C1 segment of cervical spinal cord (tissue), 14 donors: ENCODE measurements at places on chromosomes 12 and 14.

- DNase-seq = no peak
These were observed 154.9 kb upstream of the KRR1 start for GRCh38 chr12:75666126-75666938.

GRCh38 chr14:104362761-104363605 lies 216.6 kb upstream of the C14orf180 start:
- DNase-seq = no peak

- no peak for DNase-seq
These were observed 13.0 kb downstream of the KANSL2 start for GRCh38 chr12:48668996-48669395.

GRCh38 chr12:103016381-103016780 lies 58.9 kb downstream of the ASCL1 start:
- no peak for DNase-seq

GRCh38 chr12:31337952-31338351 lies 12.0 kb upstream of the SINHCAF start:
- no peak for DNase-seq

DNA sequence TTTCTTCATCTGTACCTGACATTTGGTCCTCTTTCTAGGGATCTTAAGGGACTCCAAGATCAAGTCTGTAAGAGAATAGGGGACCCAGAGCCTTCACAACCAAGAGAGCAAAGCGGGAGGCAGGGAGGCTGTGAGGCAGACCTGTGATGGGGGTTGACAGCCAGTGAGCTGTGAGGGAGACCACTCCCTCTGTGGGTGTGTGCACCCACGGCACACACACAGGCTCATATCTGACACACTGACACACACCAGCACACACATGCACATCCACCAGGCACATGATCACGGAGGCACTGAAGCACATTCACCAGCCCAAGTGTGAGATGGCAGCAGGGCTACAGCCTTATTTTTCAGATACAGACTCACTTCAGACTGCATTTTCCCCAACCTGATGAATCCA lies 55.2 kb downstream of the SPTB start:
- DNase-seq = no peak

DNA sequence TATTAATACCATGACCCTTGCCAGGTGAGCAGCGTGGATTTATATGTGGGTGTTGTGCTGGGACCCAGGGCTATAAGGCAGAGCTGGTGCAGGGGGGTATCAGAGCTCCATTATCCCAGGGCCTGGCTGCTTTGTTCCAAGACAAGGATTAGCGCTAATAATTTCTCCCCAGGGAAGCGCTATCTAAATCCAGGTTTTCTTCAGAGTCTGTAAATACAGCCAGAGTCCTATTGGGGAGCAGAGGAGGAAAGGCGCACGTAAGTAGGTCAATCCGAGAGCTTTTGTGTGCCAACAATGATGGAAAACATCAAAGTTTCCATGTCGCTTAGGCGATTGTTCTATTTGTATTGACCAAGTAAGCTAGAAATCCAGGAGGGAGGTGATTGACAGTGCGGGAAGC lies 1009.7 kb downstream of the VRK1 start:
- DNase-seq = no peak

DNA sequence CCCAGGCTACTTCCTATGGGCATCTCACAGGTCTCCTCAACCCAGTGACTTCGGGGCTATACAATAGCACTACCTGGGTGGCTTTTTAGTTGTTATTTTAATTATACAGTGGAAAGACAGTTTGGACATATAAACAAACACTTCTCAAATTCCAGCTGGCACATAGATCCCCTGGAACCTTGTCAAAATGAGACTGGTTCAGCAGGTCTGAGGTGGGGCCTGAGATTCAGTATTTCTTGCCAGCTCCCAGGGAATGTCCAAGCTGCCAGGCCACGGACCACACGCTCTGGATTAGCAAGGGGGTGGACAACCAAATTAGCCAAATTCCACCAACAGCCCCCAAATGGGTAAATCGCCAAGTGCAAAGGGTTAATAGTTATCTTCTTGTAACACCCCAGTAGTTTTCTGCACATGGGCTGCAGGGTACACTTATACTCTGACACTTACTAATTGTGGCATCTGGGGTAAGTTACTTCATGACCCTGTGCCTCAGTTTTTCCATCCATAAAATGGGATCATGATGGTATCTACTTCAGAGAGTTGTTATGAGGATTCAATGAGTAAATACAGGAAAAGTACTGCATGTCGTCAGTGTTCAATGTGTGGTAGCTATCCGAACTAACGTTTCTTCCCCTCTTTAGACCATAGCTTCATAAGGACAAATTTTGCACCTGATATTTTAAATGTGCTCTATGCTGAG lies 789.4 kb upstream of the TBX3 start:
- DNase-seq = no peak

DNA sequence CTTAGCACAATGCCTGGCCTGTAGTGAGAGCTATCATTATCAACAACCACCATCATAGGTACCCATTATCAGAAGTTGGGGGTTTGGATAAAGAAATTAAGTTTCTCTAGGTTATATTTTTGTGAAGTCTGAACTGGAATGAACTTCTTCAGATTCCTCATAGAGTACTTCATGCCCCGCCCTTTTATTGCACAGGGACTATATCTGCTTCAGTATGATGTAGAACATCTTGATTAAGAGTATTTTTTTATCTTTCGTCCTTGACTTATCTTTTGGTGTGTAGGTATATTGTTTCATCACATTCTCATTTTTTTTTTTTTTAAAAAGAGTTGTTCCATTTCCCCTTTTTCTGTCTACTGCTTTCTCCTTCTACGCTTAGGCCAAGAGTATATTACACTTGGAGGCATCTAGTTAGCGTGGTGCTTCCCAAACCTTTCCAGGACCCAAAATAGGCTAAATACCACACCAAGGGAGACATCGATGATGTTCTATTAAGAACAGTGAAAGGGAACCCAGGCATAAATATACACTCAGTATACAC lies 467.5 kb downstream of the ZFP36L1 start:
- DNase-seq = no peak

DNA sequence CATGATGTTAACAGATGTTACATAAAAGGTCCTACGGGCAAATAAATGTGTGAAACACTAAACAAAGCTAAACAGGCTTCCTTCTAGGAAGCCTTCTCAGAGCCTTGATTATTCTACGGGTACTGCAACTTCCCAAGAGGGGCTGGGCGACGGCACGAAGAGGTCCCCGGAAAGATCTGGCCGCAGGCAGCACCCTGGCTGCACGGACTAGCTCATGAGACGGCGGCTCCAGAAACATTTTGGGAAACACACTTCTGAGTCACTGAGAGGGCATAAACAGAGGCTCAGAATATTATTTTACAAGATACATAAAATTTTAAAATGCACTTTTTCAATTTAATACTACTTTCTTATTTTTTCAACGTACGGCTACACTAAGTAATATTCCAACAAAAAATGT lies 19.4 kb downstream of the STX2 start:
- DNase-seq = no peak

DNA sequence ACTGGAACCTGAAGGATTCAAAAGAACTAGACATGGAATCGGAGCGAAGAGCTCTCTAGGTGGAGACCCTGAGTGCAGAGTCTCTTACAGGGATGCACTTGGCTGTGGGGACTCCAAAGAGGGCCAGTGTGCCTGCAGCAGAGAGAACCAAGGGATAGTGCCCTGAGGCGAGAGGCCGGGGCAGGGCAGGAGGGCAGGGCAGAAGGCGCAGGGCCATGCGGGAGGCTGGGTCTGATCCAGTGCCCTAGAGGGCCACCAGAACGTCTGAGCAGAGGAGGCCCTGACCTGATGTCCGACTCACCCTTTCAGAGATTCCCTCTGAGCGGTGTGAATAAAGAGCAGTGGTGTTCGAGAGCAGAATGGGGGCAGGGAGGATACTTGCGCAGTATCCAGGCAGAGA lies 205.4 kb upstream of the FKBP4 start:
- no peak for DNase-seq

- DNase-seq = no peak
These were observed 47.2 kb upstream of the PLEKHG3 start for GRCh38 chr14:64656986-64657385.

DNA sequence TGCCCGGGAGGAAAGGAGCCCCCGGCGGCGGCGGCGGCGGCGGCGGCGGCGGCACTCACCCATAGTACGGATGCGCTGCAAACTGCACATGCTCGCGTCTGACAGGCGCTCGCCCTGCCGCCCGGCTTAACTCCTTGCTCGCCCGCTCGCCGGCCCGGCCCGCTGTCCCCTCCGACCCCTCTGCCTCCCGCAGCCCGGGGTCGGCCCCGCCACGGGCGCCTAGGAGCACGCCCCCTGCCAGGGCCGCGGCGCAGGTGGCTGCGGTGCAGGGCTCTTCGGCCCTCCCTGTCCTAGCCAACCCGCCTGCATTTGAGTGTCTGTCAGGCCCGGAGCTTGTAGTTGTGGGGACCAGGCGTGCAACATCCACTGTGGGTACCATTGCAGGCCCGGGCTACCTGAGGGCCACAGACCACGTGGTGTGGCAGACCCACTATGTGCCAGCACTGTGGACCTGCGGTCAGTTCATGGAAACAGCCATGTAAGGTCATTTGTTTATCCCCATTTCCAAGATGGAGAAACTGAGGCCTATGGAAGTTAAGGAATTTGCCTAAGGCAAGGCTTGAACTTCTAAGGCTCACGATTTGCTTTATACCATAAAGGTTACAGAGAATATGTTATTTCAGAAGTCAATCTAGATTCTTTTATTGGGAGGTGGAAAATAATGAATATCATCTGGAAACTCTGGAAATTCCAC lies 17.6 kb upstream of the PLEKHH1 start:
- DNase-seq = no peak

DNA sequence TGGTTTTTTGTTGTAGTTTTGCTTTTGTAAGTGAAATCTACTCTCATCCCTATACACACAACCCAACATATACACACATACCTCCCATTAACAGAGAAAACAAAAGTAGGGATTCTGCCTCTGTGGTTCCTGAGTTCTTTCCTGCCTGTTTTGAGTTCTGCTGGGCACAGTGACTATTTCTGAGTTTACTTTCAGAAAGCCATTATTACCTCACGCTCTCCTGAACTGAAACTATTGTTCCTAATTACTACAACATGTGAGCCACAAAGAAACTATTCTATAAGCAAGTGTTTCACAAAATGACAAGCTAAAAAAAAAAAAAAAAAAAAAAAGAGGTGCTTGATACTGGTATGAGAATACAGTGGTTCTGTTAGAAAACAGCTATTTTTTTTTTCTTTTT lies 110.9 kb downstream of the ALG10B start:
- DNase-seq = no peak

- no peak for DNase-seq
These were observed 12.3 kb downstream of the CAPS2 start for GRCh38 chr12:75317784-75318183.

- no peak for DNase-seq
These were observed 85.3 kb downstream of the GRIN2B start for GRCh38 chr12:13896063-13896626.

DNA sequence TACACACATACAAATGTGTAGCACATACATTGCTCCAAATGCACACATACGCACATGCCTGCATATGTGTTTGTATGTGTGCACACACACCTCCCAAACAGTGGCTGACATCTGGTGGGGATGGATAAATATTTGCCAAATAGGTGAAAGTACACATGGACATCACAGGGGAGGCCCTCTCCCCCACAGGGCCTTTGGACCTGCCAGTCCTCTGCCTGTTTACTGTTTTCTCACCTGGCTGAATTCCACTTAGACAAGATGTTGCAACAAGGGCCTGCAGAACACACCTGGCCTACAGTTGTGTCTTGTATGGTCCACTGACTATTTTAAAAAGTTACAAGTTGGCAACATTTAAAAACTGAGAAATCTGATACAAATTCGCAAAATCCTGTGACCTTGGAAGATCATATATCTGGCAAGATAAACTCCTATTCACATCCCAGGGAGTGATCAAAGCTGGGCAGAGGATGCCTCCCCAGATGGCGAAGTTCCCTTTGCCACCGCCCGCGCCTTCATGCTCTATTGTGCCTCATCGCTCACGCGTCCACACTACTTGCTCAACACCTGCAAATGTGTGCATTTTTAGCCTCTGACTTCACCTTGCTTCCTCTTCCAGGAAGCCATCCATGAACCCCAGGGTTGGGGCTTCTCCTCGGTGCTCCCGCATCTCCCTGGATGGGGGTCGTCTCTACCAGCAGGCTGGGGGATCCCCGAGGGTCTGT lies 118.4 kb upstream of the FZD10 start:
- no peak for DNase-seq

DNA sequence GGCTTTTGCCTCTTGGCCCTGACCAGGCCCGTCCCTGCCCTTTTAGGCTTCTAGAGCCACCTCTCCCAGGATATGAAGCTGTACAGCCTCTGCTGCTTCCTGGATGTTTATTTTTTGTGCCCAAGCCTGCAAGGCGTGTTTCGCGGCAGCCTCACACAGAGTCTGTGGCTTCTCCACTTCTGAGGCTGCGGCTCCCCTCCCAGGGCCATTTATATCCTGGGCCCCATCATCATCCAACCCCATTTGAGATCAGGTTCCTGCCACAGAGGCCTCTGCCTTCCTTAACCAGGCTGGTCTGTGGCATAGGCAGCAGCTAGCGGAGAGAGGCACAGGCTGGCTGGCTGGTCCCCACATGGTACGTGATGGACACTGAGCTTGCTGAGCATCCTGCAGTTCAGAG lies 114.1 kb upstream of the PWP1 start:
- DNase-seq = no peak

GRCh38 chr12:91702843-91703425 lies 442.7 kb downstream of the BTG1 start:
- DNase-seq = no peak

DNA sequence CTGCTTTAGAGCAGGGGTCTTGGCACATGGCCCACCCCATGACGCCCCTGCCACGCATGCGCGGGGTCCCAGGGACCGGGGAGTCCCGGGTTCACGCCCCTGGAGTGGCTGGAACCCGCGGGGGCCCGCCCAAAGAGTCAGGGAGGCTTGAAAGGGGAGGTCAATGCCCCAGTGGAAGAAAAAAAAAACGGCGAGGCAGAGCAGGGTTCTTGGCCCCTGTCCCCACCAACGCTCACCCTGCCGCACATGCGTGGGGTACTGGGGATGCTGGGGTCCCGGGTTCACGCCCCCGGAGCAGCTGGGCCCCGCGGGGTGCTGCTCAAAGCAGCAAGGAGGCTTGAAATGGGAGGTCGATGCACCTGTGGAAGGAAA lies 319.1 kb downstream of the ALG10 start:
- DNase-seq = no peak

GRCh38 chr14:103560691-103561090 lies 1.8 kb downstream of the BAG5 start:
- no peak for DNase-seq

DNA sequence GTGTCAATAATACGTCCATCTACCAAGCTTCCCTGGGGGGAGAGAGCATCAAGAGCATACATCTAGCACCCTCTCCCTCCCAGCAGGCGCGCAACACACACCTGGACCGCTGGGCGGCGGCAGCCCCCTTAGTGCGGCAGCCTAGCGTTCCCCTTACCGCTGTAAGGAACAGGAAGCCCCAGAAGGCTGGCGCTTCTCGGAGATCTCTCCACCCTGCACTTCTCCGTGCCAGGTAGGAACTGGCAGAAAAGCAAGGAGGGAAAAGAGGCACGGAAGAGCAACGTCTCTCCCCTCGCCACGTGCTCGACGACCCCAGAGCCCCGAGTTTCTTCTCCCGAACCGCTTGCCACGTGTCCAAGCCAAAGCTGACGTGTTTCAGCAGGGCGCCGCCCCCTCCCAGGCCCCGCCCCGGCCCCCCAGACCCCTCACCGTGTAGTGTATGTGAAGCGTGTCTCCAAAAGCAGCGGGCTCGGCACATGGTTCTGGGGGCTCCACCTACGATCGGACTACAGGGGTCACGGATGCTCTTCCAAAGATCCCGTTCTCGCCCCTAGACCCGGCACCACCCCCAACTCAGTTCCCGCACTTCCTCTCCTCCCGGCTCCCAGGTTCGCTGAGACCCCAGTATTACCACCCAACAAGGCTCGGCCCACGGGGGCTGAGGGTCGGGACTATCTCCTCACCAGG lies 532 bp downstream of the FKBP11 start:
- DNase-seq = no peak

GRCh38 chr12:123991372-123991951 lies 18.4 kb downstream of the ZNF664 start:
- no peak for DNase-seq
